M059J (cell line): ENCODE measurements at places on chromosomes 2 and 18. TPM values are rescaled to one million over a fixed set of nuclear protein-coding genes. Genes with fewer than 3 reads are reported as not detected.

Gene REG3G
- not detected in 2 replicates for total RNA-seq

Gene ONECUT2
- total RNA-seq, result 1.2 and 1.5 TPM in 2 replicates

Gene ACVR1C
- 0.10 TPM in 1 of 2 replicates, not detected in the other for total RNA-seq

Gene CHRND
- total RNA-seq, result not detected in 2 replicates

Gene ANTXR1
- 28.2 and 38.6 TPM in 2 replicates for total RNA-seq

Gene NT5DC4
- total RNA-seq, result not detected in 2 replicates

Gene EVX2
- total RNA-seq, result not detected in 2 replicates

Gene SCTR
- total RNA-seq, result not detected in 2 replicates

Gene NPHP1
- total RNA-seq, result 6.5 and 8.9 TPM in 2 replicates

Gene AKAIN1
- total RNA-seq, result not detected in 2 replicates

Gene GCG
- total RNA-seq, result not detected in 2 replicates

Gene TRABD2A
- total RNA-seq, result 0.81 and 3.7 TPM in 2 replicates

Gene TMEM198
- 2.5 and 3.5 TPM in 2 replicates for total RNA-seq

Gene PCARE
- total RNA-seq, result not detected in 2 replicates

Gene RTP5
- not detected in 2 replicates for total RNA-seq

Gene HRH4
- total RNA-seq, result not detected in 2 replicates

Gene ARHGEF33
- total RNA-seq, result 0.02 TPM in 1 of 2 replicates, not detected in the other

Gene IMPA2
- 9.6 and 10.4 TPM in 2 replicates for total RNA-seq

Gene LYG1
- 0.96 TPM in 1 of 2 replicates, not detected in the other for total RNA-seq

Gene GALR1
- total RNA-seq, result not detected in 2 replicates

Gene WNT10A
- 0.02 and 0.30 TPM in 2 replicates for total RNA-seq

Gene NR4A2
- total RNA-seq, result 0.20 TPM in 1 of 2 replicates, not detected in the other

Gene DUSP19
- 0.98 and 2.4 TPM in 2 replicates for total RNA-seq

Gene SERPINB3
- total RNA-seq, result not detected in 2 replicates

Gene IKZF2
- total RNA-seq, result 8.2 and 8.3 TPM in 2 replicates

Gene FIGN
- 1.5 and 3.4 TPM in 2 replicates for total RNA-seq

Gene FKBP7
- 35.4 and 49.4 TPM in 2 replicates for total RNA-seq

Gene ZFAND2B
- 25.6 and 40.5 TPM in 2 replicates for total RNA-seq

Gene GAL3ST2
- total RNA-seq, result not detected in 2 replicates

Gene LHCGR
- not detected in 2 replicates for total RNA-seq

Gene TUBA4B
- not detected in 2 replicates for total RNA-seq

Gene LTBP1
- total RNA-seq, result 4.4 and 9.2 TPM in 2 replicates

Gene INSIG2
- 6.7 and 9.4 TPM in 2 replicates for total RNA-seq

Gene CCDC121
- total RNA-seq, result 0.42 and 1.4 TPM in 2 replicates

Gene TTN
- total RNA-seq, result 0.52 and 0.71 TPM in 2 replicates

Gene SNORC
- total RNA-seq, result 0.52 and 0.71 TPM in 2 replicates

Gene DCDC2C
- not detected in 2 replicates for total RNA-seq

Gene MPPE1
- 34.7 and 35.9 TPM in 2 replicates for total RNA-seq

Gene STON1
- total RNA-seq, result 2.2 and 3.7 TPM in 2 replicates

Gene PLEK
- total RNA-seq, result 0.25 TPM in 1 of 2 replicates, not detected in the other

Gene ZNF396
- 1.7 TPM in 2 replicates for total RNA-seq

Gene CD8B
- total RNA-seq, result not detected in 2 replicates

Gene KRCC1
- 17.8 and 23.8 TPM in 2 replicates for total RNA-seq

Gene MEMO1
- total RNA-seq, result 33.4 and 36.5 TPM in 2 replicates

Gene MRPS5
- total RNA-seq, result 66.4 and 66.8 TPM in 2 replicates

Gene PLB1
- total RNA-seq, result 0.91 and 1.5 TPM in 2 replicates

Gene SCN1A
- total RNA-seq, result not detected in 2 replicates

Gene PDE1A
- total RNA-seq, result 3.7 and 4.8 TPM in 2 replicates

Gene TRPM8
- total RNA-seq, result 1.9 and 4.2 TPM in 2 replicates
